CD8-positive, alpha-beta T cell (primary cell): ENCODE measurements at places on chromosomes 6 and 20.

DNA sequence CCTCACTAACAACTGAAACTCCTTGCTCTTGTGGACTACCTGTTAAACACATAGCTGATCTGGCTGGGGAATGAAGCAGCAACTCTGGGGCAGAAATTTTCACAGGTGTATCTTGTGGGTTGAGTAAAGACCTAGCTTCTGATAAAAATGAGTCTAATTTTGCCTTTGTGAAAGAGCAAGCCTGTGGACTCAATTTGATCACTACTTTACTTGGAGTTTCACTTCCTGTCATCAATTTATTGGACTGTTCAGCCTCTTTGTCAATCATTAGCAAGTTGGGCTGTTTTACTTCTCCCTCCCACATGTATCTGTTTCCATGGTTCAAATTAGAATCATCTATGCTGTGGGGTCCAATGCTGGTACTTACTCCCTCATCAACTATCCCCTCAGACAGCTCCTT, 29.6 kb upstream of the CRIP3 start:
- no peak for DNase-seq

GRCh38 chr20:2814076-2814475, 711 bp upstream of the C20orf141 start:
- DNase-seq = no peak

DNA sequence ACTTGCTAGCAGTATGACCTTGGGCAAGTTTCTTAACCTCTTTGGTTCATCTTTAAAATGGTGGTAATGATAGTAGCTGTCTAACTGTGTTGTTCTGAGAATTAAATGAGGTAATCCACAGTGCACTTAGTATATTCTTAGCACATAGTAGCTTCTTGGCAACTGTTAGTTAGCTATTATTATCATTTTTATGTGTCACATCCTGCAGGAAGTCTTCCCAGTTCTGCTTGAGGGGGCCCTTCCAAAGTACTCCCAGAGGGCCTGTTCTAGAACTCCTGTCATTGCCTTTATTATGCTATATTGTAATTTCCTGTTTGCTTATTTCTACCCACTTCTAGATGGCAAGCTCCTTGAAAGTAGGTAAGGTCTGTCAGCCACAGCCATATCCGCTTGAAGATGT, 30.6 kb downstream of the ANKS1A start:
- no peak for DNase-seq

GRCh38 chr6:129679275-129679674, 30.7 kb downstream of the ARHGAP18 start:
- no peak for DNase-seq

DNA sequence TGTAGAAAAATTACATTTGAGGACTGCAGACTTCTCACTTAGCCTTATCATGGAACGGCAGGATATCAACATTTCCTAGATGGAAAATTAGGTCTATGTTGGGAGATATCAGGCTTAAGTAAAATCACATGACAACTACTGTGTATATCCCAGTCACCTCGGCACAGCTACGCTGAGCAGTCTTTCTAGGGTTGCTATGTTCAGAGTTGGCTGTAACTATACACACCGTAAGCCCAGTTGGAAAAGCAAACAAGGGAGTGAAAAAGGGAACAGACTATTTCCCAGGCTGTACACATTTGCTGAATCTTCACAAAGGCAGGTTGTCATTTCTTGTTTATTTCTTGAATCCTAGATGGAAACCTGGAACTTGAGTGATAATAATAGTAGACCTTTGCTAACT, 80.7 kb upstream of the PTPRK start:
- no peak for DNase-seq

DNA sequence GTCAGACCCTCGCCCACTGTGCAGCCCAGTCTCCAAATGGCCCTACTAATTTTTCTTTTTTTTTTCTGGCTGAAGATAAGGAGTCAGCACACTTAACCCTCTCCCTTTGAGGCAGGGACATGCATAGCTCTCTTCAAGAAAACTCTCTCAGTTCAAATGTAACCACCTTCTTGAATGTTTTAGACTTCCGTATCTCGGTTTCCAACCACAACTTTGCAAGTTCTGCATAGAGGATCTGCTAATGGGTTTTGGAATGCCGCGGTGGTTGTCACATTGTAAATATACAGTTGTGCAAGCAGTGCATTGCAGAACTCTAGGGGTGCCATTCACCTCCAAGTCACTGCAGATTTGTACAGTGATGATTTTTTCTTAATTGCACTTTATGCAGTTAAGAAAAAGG, 59.4 kb upstream of the SLC35B3 start:
- DNase-seq = no peak

DNA sequence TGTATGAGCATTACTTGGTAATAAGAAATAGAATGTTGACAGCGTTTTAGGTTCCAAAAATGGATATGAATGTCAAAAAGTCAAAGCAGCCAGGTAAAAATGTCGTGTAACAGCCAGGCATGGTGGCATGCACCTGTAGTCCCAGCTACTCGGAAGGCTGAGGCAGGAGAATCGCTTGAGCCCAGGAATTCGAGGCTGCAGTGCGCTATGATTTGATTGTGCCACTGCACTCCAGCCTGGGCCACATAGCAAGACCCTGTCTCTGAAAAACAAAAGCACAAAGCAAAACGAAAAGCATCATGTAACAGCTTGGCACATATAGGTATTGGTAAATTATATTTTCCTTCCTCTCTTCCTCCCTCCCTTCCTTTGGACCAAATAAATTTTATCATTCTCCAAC, 16.2 kb upstream of the FOXP4 start:
- DNase-seq = no peak

DNA sequence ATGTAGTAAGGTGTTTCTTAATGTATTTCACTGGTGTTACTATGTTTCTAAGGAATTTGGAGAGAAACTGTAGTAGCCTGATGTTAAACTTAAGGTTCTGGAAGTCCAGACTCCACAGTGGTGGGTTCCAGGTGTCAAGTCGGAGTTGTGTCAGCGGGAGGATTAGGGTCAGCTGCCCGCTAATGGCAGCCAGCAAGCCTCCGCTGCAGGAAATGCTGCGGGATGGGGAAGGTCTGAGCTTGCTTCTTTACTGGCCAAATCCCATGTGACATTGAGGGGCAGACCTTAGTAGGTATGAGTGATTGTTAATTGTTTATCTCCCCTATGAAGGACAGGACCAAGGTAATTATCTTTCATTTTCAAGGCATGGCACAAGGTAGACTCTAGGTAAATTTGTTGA, 3.7 kb upstream of the ARID1B start:
- no peak for DNase-seq

- no peak for DNase-seq
Observed at GRCh38 chr6:72035486-72035885, 149.1 kb downstream of the RIMS1 start.

DNA sequence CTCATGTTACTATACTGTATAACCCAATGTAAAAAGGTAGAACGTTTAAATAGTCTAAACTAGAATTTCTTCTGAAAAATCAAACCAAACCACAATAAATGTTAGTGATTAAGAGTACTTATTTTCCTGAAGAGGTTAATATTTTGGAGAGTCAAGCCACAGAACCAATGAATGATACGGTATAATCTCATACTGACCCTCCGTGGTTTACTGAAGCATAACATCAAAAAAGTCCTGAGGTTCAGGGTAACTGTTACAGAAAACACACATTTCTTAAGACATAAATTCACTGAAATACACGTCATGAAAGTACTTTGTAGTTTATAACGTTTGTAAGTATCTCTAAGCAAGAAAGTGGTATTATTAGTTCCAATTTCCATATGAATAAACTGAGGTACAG, 28.9 kb downstream of the ESF1 start:
- DNase-seq = no peak

DNA sequence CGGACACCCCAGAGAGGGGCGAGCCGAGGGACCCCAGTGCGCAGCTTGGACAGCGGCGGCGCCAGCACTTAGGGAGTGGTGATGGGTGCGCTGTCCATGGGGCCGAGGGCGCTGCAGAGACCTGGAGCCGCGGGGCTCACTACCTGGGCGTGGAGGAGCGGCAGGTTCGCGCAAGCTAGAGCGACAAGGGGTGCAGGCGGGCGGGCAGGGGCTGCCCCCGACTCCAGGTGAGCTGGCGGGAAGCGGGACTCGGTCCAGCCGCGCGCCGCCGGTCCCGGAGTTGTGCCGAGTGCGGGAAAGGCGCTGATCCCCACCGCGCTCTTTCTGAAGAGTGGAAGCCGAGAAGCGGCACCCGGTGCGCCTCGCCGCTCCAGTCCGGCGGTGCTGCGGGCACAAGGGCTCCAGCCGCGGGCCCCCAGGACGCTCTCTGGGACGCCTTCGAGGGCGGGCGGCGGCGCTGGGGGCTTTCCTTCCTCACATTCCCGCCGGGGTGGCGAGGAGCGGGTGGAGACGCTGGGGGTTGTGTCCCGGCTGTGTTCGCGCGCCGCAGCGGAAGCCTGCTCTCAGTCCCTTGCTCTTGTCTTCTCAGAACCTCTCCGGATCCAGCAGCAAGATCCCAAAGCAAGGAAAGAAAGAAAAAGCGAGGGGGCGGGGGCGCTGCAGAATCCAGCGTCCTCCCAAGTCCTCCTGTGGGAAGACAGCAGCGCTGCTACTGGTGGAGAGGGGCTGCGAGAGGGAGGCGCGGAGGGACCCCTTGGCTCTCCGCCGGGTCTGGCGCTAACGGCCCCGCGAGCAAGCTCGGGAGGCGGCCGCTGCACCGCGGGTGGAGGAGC, at the start of gene B3GAT2:
Gene B3GAT2, minus strand, starts transcription at position 610 of the 833 bp plus-strand sequence. CDS start 631 bp downstream, outside the sequence.
- DNase-seq = no peak

- no peak for DNase-seq
Observed at GRCh38 chr6:85111481-85112011, 338.3 kb upstream of the NT5E start.

DNA sequence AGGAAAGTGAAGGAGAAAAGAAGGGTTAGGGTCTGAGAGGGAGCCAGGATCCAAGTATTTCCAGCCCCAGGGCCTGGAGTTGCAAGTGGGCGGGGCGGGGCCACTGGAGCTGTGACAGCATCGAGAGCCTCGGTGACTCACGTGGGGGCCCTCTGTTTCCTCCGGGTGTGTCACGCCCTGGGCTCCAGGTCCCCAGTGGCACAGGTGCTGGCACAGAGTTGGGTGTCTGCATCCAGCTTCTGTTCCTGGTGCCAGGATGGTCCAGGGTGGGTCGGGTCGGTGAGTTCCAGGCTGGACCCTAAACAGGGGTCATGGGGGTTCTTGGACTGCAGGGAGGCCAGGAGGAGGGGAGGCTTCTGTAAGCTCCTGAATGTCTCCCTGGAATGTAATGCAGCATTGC, 16.7 kb downstream of the RAET1L start:
- no peak for DNase-seq

DNA sequence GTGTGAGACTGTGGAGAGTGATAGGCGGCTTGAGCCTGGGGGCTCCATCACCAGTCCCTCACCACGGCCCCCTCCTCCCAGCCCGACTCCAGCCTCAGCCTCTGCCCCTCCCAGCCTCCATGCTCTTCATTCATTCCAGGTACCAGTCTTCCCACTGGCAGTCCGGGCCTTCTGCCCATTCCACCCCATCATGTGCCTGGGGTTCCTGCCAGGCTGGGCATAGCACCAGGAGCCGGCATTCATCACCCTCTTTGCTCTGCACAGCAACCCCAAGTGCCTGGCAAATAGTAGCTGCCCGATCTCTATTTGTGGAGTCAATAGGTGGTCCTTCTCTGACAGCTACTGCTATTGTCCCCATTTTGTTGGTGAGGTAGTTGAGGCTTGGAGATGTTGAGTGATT, 39.6 kb upstream of the GTSF1L start:
- no peak for DNase-seq

- no peak for DNase-seq
Observed at GRCh38 chr6:24788031-24788665, 10.6 kb downstream of the ARMH2 start.

GRCh38 chr20:4326195-4327065, 311.1 kb upstream of the RNF24 start:
- no peak for DNase-seq

GRCh38 chr6:6599468-6599873, 11.0 kb downstream of the LY86 start:
- DNase-seq = no peak

DNA sequence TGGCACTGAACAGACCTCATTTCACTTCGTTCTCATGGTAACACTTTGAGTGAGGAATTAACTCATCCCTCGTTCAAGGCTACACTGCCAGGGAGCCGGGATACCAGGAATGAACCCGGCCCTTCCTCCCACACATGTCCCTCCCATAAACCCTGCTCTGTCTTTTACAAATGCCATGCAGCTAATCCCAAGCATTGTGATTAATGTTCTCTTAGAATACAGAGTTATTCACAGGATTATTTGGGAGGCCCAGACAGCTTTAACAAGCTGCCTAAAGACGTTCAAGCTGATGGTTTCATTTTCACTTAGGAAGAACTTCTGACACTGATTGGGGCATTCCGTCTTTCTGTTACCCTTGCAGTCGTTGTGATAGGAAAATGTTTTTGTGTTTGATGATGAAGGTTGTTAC, 42.5 kb upstream of the CD83 start:
- DNase-seq = no peak

- no peak for DNase-seq
Observed at GRCh38 chr20:20373091-20373571, 5.2 kb downstream of the INSM1 start.

- no peak for DNase-seq
Observed at GRCh38 chr6:168641446-168641845, 200.5 kb downstream of the SMOC2 start.
